A549 (cell line): ENCODE measurements at places on chromosomes 11 and 22. TPM values are rescaled to one million over a fixed set of nuclear protein-coding genes. Genes with fewer than 3 reads are reported as not detected.

GRCh38 chr11:119195680-119196079 lies 10.4 kb downstream of the NHERF4 start:
- peak; percentile 50 for DNase-seq

DNA sequence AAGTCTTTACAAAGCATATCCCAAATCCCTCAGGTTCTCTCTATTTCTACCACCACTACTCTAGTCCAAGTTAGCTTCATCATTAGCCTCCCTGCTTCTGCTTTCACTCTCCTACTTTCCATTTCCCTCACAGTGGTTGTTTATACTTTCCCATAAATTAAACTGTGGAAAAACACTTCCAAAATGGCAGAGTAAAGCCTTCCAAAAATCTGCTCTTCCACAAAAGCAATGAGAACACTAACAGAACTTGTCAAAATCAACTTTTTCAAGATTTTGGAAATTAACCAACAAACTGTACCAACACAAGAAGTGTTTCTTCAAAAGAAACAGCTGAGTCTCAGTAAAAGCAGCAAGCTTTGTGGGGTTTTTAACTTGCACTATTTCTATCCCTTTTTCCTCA lies 71.8 kb downstream of the TTC28 start:
- DNase-seq = no peak

DNA sequence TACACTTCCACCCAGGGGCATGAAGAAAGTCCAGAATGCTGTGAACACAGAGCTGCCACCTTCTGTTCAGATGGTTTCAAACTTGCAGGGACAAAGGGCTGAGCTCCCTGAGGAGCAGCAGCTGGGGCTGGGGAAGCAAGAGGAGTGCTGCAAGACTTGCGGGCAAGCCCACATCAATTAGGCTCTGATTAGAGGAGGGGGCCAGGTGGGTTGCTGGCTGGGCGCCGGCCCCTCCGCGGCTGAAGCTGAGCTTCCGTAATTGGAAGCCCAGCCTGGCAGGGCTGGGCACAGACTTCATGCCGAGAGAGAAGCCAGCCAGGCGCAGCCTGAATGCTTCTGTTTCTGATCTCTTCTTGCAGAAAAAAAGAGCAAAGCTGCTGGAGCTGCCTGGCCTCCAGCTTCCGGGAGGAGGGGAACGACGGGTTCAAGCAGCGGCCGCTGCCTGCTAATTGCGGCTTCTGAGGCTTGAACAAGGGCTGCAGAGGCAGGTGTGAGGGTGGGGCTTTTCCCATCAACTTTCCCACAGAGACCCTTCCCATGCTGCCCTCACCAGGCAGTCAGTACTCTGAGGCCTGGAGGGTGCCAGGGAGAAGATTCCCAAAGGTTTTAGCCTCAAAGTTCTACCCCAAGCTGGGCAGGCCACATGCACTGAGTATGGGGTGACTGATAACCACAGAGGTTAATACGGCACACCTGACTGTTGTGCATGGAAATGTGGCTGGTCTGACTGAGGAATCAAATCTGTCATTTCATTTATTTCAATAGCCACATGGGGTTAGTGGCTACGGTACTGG lies 91.1 kb upstream of the LMO1 start:
- no peak for DNase-seq

DNA sequence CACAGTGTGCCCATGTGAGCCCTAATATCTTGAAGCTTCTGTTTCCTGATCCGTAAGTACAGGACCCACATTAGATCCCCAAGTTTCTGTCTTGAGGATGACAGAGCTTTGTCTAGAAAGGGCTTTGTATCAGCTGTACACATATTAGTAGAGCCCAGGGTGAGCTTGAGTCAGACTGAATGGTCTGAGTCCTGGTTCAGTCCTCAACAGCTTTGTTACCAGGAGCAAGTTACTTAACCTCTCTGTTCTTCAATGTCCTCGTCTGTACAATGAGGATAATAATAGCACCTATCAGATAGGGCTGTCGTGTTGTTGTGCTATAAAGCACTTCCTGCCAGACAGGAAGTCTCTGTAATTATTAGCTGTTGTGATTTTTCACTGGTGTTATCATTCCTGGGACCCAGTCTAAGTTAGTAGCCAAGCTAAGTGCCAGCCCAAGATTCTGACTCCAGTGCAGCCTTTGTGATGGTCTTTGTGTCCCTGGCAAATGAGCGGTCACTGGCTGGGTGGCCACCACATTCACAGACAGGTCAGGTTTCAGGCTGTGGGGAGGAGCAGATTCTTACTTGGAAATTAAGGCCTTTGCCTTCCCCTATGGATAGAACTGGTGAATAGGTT lies 6.8 kb downstream of the TOM1 start:
- no peak for DNase-seq

SCUBE2 gene
- 0.21 to 0.49 TPM (median 0.45 TPM) in 3 replicates for polyA plus RNA-seq

GRCh38 chr11:91394073-91394726 lies 830.4 kb upstream of the FAT3 start:
- no peak for DNase-seq

DNA sequence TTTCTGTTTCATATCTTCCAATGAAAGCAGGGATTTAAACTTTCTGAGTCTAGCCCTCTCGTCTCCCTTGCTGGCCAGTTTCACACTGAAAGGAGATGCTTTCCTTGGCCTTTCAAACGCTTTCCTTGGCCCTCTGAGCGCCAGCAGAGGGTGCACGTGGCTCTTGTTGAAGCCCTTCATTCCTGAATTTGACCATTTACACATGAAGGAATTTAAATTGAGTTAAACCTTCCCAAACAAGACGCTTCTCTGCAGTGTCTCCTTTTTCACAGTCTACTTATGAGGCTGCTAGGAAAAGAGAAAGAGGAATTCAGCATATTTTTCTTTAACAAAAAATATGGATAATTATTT lies 21.6 kb downstream of the NNMT start:
- DNase-seq = no peak

VPREB1 gene
- not detected in 3 replicates for polyA plus RNA-seq

DNA sequence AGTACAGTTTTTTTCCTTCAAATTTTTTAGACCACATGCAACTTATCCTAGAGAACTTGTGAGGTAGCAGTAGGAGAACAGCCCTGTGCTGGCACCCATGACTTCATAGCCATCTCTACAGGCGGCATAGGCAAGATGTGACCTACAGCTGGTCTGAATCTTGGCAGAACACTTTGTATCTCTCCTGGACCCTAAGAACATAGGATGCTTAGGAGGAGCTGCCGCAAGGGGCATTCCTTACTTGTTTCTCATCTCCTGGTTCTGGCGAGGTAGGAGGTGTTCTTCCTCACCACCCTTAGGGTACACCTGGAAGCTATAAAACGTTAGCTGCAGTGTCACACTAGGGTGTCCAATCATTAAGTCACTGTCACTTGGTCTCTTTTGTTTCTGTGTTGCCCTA lies 16.4 kb downstream of the CWC15 start:
- no peak for DNase-seq

MTFP1 gene
- polyA plus RNA-seq = 50.3 to 52.5 TPM (median 52.0 TPM) in 3 replicates

DNA sequence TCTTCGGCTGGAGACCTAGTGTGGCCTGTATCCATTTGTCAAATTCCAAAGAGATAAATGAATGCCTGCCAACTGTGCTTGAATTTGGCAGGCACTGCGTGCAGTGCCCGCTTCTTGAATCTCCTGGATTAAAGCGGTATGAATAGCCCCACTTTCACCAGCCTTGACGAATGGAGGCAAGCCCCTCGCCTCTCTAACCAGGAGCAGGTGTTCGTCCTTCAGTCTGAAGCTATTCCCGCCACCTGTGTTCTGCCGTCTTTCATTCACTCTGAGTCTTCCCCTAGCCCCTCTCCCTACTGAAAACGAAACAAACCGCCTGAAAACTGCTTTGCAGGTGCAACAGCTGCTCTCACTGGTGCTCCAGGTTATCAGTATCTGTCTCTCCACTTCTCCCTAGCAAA lies 11.2 kb downstream of the NLRP14 start:
- DNase-seq = no peak

DNA sequence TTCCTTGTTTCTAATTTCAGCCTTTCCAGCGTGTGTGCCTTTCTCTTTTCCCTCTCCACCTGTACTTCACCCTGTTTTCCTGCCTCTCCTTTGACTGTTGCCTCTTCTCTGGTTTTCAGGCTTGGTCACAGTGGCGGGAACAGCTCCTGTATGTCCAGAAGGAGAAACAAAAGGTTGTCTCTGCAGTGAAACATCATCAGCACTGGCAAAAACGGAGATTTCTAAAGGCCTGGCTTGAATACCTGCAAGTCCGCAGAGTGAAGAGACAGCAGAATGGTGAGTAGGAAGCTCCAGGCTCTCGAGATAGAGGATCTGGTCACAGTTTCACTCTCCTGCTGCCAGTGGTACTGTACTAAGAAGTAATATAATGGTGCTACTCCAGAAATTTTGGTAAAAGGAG lies 76.6 kb downstream of the SFI1 start:
- no peak for DNase-seq

FOLR1 gene
- 0.08 to 0.12 TPM (median 0.09 TPM) in 3 replicates for polyA plus RNA-seq

CCDC188 gene
- not detected in 3 replicates for polyA plus RNA-seq

DNA sequence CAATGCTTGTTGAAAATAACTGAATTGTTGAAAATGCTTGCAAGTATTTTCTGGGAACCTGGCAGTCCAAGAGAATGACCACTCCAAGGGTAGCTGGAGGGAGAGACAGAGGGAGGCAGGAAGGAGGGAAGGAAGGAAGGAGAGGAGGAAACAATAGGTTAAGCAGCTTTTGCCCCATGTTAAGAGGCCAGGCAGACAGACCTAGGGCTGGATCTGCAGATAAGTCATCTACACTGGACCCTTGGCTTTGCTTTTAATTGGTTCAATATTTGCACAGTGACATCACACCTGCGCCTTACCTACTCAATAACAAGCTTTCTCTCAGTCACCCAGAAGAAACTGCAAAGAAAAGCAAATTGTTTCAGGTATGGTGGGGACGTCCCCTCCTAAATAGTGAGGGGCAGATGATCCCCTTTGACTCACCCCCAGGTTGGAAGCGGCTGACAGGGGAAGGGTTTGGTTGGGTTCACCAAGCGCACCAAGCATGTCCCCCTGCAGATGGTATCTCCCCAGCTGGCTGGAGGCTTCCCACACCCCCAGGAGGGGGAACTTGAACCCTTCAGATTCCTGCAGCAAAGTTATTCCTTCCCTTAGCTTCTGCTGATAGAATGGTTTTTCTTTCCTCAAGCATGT lies 24.3 kb downstream of the MYH9 start:
- DNase-seq = no peak

MRGPRX3 gene
- not detected in 3 replicates for polyA plus RNA-seq

- DNase-seq = no peak
These were observed 64.3 kb downstream of the WNT11 start for GRCh38 chr11:76141901-76142588.

DNA sequence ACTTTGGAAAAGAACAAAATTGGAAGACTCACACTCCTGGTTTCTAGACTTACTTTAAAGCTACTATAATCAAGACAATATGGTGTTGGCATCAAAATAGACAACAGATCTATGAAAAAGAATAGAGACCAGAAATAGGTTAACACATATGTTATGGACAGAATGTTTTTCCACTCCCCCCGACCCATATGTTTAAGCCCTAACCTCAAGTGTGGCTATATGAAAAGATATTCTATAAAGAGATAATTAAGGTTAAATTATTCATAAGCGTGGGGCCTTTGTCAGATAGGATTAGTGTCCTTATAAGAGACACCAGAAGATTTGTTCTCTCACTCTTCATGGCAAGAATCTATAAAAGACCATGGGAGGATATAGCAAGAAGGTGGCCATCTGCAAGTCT lies 440.0 kb downstream of the AASDHPPT start:
- no peak for DNase-seq

DNA sequence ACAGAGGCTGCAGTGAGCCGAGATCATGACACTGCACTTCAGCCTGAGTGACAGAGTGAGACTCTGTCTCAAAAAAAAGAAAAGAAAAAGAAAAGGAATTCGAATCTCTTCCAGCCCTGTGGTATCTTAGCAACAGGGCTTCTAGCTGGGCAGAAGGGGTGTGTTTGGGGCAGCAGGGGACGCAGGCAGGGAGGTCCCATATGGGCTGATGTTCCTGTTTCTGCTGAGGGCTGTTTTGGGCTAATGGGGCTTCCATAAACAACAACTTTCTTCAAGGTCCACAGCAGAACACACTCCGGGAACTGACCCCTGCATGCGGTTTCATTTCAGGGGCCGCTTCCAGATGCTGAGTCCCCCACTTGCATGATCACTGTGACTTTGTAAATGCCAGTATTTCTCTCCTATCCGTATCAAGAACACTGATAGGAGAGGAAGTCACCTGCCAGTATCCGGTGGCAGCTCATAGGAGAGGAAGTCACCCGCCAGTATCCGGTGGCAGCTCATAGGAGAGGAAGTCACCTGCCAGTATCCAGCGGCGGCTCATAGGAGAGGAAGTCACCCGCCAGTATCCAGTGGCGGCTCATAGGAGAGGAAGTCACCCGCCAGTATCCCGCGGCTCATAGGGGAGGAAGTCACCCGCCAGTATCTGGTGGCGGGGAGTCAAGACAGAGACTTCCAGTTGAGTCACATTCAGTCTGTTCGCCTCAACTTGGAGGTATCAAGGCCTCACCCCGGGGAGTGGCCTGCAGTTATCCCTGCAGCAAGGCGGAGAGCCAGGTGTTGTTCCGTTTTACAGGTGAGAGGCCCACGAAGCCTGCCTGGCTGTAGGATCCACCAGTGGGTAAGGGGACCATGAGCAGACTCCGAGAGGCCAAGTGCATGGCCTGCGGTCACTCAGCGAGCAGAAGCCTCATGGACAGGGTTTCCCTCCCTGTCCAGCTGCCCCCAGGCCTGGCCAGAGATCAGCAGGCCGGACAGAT lies 8.3 kb upstream of the FGF19 start:
- DNase-seq = no peak

GRCh38 chr11:14435717-14436512 lies 63.7 kb downstream of the COPB1 start:
- no peak for DNase-seq

- DNase-seq = no peak
These were observed 7.3 kb downstream of the IFT27 start for GRCh38 chr22:36768616-36769015.

- no peak for DNase-seq
These were observed 27.5 kb downstream of the FBXO7 start for GRCh38 chr22:32501836-32502752.

HIRA gene
- 15.9 to 16.6 TPM (median 15.9 TPM) in 3 replicates for polyA plus RNA-seq

DNA sequence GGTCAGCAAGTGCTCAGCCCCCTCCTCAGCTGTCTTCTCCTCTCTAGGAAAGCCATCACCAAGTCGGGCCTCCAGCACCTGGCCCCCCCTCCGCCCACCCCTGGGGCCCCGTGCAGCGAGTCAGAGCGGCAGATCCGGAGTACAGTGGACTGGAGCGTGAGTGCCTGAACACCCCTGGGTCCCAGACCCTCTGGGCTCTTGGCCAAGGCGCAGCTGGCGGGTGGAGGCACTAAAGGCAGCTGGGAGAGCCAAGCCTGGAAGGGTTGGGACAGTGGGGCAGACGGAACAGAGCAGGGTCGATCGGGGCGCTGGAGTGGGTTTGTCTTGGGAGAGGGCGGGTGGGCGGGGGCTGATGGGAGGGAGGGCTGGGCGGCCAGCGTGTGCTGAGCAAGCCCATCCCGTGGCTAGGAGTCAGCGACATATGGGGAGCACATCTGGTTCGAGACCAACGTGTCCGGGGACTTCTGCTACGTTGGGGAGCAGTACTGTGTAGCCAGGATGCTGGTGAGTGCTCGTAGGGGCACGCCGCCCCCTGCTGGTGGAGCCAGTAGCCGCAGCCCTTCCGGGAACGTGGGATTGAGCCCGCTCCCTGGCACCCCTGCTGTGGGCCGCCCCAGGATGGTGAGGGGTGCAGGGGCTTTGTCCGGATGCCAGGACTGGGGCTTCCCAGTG lies 14.1 kb upstream of the MDK start:
- no peak for DNase-seq
